Ovary (tissue), 10 donors: ENCODE measurements at places on chromosomes 11 and 22. TPM values are rescaled to one million over a fixed set of nuclear protein-coding genes. Genes with fewer than 3 reads are reported as not detected.
A peak's percentile ranks its signal among the peaks of the same experiment; 100 is the strongest.

DNA sequence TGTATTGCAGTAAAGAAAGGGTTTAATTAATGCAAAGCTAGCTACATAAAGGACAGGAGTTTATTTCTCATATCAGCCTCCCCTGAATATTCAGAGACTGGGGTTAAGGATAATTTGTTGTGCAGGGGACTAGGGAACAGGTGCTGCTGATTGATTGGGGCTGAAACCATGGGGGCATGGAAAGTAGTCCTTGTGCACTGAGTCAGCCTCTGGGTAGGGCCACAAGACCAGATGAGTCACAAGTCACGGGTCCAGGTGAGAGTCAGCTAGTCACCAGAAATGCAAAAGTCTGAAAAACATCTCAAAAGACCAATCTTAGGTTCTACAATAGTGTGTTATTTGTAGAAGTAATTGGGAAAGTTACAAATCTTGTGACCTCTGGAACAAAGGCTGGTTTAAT is 32.9 kb upstream of the SYT13 start:
- H3K4me1 ChIP-seq, result no peaks in the 10 kb centered on the region
- DNase-seq, result no peak
- H3K27ac ChIP-seq, result no peak overlapping the region
- H3K4me3 ChIP-seq, result no peak overlapping the region
- H3K36me3 ChIP-seq, result no peaks in the 10 kb centered on the region

PARVG gene
- total RNA-seq, result 8.5 TPM

DNA sequence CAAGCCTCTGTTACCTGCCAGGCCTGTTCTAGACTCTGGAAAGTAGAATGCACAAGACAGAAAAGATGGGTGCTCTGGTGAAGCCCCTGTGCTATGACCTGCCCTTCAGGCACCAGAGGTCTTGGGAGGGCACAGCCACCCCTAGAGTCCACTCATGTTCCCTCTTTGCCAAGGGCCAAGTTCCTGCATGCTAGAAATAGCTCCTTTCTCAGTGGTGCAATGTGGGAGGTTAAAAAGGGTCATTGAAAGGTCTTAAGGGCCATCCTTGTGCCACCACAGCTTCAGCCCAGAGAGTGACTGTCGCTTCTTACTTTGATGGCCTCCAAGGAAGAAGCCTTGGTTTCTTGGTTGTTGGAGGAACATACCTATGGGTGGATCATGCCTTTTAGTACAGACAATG is 84.6 kb upstream of the PARVA start:
- no peak overlapping the region for H3K27ac ChIP-seq
- H3K27me3 ChIP-seq, result no peaks in the 10 kb centered on the region
- no peak overlapping the region for H3K4me3 ChIP-seq
- peaks cover 2% of the 10 kb centered on the region for H3K4me1 ChIP-seq
- no peak for DNase-seq

PGR gene
- total RNA-seq, result 94.3 TPM

- H3K36me3 ChIP-seq, result no peaks in the 10 kb centered on the region
- no peak for DNase-seq
- no peak overlapping the region for H3K4me3 ChIP-seq
- H3K27ac ChIP-seq, result no peak overlapping the region
- H3K27me3 ChIP-seq, result no peaks in the 10 kb centered on the region
These were observed 124.6 kb downstream of the FEZ1 start for GRCh38 chr11:125371431-125371935.

LRRC56 gene
- total RNA-seq, result 6.2 TPM

DNA sequence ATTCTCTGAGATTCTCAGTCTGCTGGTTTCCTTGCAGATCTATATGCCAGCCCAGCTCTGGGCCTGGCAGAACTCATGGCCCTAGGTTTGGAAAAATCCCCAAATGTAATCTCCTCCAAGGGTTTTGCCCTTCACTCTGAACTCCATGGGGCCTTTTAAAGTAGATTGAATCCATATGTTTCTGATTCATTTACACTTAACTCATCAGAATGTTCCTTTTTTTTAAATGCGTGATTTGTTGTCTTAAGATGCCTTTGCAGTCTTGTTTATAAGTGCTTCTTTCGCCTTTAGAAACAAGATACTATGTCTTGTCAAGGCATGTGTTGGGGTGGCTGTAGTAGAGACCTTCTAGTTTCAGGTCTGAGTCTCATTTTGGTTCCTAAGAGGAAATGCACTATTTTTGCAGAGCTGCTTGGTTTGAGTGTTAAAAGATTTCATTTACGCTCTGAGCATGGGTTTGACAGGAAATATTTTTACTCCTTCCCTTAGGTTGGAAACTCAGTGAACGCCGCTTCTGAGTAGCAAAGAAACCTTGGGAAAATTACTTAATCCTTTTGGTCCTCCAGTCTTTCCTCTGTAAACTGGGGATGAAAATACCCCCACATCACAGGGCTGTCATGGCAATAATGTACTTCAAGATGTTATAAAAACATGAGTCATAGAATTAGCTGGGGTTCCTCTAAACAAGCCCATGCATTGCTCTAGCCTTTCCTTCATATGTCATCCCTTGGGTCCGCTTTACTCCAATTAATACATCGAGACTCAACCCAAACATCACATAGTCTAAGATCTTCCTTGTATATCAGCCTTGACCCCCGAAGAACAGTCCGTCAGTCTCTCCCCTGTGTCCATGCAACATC is 83.5 kb downstream of the SNX19 start:
- H3K27ac ChIP-seq, result no peak overlapping the region
- no peak overlapping the region for H3K4me3 ChIP-seq
- DNase-seq, result no peak
- H3K4me1 ChIP-seq, result peaks cover 5% of the 10 kb centered on the region

DNA sequence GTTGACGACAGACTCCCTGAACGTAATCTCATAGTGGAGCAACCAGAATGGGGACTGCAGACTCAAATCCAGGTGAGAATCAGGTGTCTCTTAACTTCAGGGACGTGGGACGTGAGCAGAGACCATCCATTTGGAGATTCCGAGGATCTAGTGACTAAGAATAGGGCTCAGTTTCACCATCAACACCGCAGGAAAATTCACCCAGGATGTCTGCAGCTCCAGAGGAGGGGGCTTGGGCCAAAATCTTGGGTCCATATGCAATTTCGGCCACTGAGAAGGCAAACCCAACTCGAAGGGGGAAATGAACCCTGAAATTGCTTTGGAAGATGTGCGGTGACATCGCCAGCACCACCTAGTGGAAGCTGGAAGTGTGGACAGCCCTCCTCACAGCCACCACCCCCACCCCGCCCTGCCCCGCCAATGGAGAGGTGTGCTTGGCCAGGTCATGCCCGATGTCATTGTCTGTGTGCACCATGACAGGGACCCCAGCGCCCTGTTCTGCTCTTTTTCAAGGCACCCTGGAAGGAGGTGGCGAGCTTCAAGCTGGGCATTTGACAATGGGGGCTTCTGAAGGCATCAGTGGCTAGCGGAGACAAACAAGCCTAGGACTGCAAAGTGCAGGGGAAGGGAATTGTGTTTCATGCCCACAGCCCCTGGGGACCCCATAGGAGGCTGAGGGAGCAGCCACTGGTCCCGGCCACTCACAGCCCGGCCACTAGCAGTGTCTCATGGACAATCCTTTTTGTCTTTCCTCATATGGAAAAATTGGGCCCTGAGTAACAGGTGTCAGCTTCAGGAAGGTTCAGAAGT is 24.8 kb downstream of the APOL1 start:
- H3K4me1 ChIP-seq, result no peaks in the 10 kb centered on the region
- H3K27ac ChIP-seq, result no peak overlapping the region
- DNase-seq, result peak; percentile 57

DNA sequence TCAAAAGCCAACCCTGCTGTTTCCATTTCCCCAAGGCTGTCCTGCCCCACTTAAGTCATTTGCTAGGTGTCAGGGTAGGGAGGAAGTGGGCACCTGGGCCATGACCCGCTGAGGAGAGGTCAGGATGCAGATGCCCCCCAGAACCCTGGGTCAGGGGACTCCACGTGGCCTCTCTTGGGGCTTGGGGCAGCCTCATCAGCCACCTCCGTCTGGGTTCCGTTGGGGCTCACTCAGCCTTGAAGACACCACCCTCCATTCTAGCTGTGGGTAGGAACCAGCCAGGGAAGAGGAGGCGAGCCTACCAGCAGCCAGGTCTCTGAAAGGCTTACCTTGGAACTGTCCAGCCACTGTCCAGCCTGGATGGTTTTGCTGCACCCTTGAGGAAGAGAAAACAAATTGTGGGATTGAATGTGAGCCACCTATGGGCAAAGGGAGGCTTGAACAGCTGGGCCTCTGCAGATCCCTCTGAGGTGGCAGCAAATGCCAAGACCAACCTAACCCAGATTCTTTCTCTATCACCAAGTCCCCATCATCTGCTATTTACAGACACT is 2.5 kb downstream of the APOL4 start:
- H3K4me1 ChIP-seq, result peaks cover 21% of the 10 kb centered on the region
- no peak for DNase-seq
- H3K4me3 ChIP-seq, result no peak overlapping the region
- H3K27me3 ChIP-seq, result no peaks in the 10 kb centered on the region
- H3K36me3 ChIP-seq, result no peaks in the 10 kb centered on the region
- no peak overlapping the region for H3K27ac ChIP-seq

- no peak overlapping the region for H3K4me3 ChIP-seq
- H3K27ac ChIP-seq, result no peak overlapping the region
- H3K27me3 ChIP-seq, result no peaks in the 10 kb centered on the region
- H3K36me3 ChIP-seq, result no peaks in the 10 kb centered on the region
- no peaks in the 10 kb centered on the region for H3K4me1 ChIP-seq
- no peak for DNase-seq
These were observed 238.2 kb downstream of the SOX6 start for GRCh38 chr11:16117989-16118756.

ART5 gene
- total RNA-seq, result 1.3 TPM

SLC22A9 gene
- not detected for total RNA-seq

KCNJ1 gene
- not detected for total RNA-seq

USP2 gene
- total RNA-seq, result 2.7 TPM

C11orf52 gene
- total RNA-seq, result 2.4 TPM

RRAS2 gene
- total RNA-seq, result 34.1 TPM

DNA sequence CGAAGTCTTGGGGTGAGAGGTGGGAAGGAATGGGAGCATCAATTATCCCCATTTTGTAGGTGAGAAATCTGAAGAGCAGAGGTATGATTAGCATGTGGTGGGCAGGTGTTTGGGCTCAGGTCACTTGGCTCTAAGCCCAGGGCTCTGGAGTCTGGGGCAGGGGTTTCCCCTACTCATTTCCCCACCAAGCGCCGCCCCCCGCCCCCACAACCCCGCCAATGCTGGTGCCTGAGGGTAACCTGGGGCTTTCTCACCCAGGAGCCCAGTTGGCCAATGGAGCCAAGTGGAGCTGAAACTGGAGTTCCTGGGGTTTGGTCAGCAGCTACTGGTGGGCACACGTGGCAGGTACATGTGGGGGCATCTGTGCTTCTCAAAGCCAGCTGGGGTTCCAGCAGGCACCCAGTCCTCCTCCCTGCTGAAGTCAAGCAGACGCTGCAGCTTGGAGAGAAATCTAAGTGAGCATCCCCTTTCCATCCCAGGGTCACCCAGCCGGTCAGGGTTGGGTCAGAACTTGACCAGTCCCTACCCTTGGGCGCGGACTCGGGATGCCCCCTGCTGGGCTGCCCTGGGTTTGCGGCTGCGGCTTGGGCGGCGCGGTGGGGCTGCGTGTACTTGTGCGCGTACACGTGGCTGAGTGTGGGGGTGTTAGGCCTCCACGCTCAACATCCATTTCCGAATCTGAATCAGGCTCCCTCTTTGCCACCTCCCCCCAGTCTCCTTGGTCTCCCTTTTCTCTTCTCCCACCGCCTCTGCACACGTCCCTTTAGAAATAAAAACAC is 1.7 kb upstream of the CHRM1 start:
- DNase-seq, result no peak
- H3K27me3 ChIP-seq, result no peaks in the 10 kb centered on the region
- no peak overlapping the region for H3K4me3 ChIP-seq
- no peak overlapping the region for H3K27ac ChIP-seq

DNA sequence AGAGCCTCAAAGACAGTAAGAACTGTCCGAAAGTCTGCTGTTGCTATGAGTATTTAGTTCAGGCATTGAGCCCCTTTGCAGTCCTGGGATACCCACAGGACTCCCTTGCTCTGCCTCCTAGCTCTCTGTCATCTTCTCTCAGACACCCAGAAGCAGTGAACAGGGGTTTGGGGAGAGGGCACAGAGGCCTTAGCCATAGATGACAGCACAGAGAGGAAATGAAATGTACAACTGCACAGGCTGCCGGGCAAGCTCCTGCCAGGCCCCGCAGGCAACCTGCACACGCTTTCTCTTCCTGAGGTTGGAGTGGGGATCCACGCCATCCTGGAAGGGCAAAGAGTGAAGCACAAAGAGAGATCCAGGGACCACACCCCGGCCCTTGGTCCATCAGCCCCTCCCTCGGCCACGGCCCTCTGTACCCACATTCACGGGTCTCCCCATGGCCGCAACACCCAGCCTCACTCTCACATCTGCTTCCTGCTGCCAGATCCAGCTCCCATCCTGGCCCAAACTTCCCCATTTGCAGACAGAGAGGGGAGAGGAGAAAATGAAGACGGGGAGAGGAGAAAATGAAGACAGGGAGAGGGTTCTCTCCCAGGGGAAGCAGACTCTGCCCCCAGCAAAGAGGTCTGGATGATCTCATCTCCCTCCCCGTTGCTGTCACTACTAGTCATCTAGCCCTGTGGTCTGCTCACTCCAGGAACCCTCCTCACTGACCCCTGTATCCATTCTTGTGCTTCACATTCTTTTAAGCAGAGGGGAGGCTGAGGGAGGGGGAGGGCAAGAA is 40.7 kb downstream of the CD6 start:
- H3K27ac ChIP-seq, result no peak overlapping the region
- no peak overlapping the region for H3K4me3 ChIP-seq
- H3K36me3 ChIP-seq, result no peaks in the 10 kb centered on the region

- H3K36me3 ChIP-seq, result no peaks in the 10 kb centered on the region
- peaks cover 4% of the 10 kb centered on the region for H3K4me1 ChIP-seq
- no peaks in the 10 kb centered on the region for H3K27me3 ChIP-seq
- no peak overlapping the region for H3K27ac ChIP-seq
- H3K4me3 ChIP-seq, result peak overlapping the region; percentile 63
These were observed 349 bp downstream of the TIMM10 start for GRCh38 chr11:57530215-57530595.

CELSR1 gene
- total RNA-seq, result 4.9 TPM

MUC15 gene
- 4.5 TPM for total RNA-seq

ISX gene
- total RNA-seq, result not detected
